ENCODE measurements at places on chromosomes 3 and 15.

- DNase-seq: no peak
Measured at GRCh38 chr3:160553827-160554226, 11.5 kb downstream of the KPNA4 start.

- DNase-seq: no peak
Measured at GRCh38 chr15:39887211-39887610, 32.9 kb downstream of the GPR176 start.

GRCh38 chr3:185813691-185814215 lies 11.1 kb downstream of the IGF2BP2 start:
- peak; percentile 77 for DNase-seq

DNA sequence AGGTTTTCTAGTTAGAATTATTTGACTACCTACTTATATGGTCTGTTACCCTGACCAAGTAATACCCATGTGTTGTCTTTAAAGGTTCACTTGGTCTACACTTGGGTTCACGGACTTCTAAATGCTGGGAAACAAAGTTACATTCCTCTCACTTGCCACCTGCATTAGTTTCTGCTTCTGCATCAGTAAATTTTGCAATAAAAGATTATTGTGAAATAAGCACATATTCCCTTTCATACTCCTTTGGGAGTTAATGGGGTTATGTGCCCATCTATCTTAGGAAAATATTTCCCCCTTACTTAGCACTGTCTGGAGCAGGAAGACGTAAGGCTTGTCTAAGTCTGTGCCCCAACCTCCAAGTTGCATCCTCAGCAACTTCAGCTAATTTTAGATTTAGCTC lies 160.7 kb downstream of the FRMD5 start:
- no peak for DNase-seq

DNA sequence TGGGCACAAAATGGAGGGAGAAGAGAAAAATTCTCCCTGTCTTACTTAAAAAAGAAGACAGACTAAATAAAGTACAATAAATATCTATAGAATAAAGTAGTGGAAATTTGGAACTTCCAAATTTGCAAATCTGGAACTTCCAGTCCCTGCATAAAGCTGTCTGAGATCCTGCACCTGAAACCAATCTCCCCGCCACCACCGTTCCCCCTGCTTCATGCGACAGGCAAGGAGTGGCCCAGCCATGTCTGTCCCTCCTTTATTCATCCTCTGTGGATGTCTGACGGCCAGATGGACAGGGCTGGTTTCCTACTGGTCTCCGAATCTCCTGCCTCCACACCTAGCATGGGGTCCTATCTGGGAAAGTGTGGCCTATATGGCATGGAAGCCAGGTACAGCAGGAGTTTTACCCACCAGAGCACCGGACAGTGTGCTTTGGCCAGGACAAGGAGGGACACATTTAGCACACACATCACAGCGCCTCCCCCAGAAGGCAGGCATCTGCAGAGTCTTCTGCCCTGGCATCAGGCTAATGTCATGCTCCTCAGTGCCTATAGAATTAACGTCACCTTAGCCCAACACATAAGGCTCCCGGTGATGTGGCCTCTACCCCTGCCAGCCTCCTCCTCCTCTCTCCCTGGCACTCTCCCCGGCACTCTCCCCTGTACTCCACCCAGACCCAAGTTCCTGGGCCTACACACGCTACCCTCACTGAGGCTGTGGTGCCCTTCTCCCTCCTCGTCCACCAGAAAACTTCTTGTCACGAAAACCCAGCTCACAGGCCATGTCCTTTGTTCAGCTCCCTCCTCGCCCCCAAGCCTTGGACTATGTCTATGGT lies 170.8 kb downstream of the XXYLT1 start:
- no peak for DNase-seq

GRCh38 chr15:48358229-48359152 lies 27.3 kb downstream of the DUT start:
- DNase-seq: peak; percentile 59

DNA sequence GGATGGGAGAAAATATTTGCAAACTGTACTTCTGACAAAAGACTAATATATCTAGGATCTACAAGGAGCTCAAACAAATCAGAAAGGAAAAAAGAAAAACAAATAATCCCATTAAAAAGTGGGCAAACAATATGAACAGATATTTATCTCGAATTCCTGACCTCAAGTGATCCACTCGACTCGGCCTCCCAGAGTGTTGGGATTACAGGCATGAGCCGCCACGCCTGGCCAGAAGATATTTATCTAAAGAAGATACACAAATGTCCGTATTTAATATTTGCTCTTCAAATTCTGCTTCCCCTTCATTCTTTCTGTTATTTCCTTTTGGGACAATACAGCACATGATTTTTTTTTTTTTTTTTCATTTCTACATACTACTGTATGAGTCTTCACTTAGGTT lies 151.7 kb upstream of the GRM7 start:
- no peak for DNase-seq

GRCh38 chr3:94928921-94929320 lies 866.1 kb downstream of the NSUN3 start:
- DNase-seq: peak; percentile 19

- peak; percentile 44 for DNase-seq
Measured at GRCh38 chr3:72186400-72186855, 401.5 kb upstream of the PROK2 start.

DNA sequence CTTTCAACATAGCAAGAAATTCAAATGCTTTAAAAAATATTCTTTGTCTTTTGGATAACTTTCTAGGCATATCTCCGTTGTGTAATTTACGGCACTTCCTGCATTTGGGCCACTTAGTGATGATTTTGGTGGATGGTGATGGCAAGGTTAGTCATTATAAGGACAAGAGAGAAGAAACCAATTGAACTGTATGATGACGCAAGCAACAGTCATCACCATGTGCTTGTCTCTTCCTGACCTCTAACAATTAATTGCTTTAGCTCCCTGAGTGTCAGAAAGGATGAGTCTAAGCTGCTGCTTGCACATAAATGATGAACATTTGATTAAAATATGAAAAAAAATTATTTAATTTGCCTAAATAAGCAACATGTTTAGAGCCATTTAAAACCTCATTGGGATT lies 11.3 kb upstream of the P2RY12 start:
- DNase-seq: no peak

DNA sequence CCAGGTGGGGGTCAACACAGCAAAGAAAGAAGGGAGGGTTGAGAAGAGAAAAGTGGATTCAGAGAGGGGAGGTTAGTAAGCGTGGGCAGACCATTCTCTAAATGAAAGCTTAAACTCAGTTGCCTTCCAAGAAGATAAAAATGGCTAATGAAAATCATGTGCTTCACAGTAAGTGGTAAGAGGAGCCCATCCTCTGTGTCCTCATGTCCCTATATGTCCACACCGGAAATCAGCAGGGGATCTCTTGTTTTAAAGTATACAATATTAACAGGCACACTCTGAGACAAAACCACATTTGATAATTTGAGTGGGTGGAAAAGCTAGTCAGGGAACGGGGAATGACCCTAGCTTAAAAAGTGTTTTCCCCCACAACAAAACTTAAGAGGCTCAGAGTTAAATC lies 4.4 kb upstream of the FOXP1 start:
- DNase-seq: no peak

- peak; percentile 42 for DNase-seq
Measured at GRCh38 chr15:58731756-58732535, 17.6 kb downstream of the ADAM10 start.

DNA sequence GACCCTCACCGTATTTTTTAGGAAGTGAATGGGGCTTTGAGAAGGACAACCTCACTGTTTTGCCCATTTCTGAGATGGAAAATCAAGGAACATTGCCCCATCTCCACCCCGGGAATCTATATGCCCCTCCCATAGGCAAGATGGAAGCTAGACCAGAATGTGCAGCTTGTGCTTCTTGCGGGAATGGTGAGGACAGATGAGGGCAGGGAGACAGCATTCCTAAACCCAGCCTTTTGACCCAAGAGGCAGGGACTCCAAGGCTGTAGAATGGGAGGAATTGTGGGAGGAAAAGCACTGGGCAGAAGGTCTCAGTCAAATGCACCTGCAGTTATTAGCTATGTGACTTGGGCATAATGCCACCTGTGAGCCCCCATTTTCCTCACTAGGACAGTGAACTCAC lies 66.9 kb downstream of the SMAD3 start:
- no peak for DNase-seq

GRCh38 chr15:72380743-72381142 lies 4.9 kb upstream of the HEXA start:
- no peak for DNase-seq

- DNase-seq: no peak
Measured at GRCh38 chr3:11477407-11477911, 166.3 kb downstream of the VGLL4 start.

DNA sequence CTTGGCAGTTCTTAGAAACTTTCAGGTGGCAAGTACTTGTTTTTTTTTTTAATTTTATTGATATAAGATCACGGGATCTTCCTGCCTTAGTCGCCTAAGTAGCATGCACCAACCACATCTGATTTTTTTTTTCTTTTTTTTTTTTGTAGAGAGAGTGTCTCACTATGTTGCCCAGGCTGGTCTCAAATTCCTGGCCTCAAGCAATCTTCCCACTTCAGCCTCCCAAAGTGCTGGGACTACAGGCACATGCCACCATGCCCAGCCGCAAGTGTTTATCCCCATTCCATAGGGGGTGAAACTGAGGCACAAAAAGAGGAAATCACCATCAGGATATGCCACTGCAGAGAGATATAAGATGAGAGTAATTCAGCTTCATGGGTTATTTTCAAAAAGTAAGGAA lies 102.9 kb downstream of the IGF2BP2 start:
- DNase-seq: no peak

DNA sequence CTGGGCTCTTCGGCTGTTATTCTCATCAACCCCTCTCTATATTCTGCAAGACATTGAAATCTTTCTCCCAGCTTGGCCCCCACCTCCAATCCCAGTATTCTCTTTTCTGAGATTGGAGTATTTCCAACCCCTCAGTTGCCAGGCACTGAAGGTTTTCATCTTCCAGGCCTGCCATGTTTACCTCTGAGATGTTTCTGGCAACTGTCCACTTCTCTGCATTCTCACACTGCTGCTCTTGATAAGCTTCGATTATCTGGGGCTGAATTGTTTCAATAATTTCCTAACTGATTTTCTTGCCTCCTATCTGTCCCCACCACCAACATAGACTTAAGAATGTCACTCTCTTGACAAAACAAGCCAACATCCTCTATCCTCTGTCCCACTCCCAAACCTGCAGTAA lies 1.4 kb upstream of the GPR156 start:
- DNase-seq: peak; percentile 56

DNA sequence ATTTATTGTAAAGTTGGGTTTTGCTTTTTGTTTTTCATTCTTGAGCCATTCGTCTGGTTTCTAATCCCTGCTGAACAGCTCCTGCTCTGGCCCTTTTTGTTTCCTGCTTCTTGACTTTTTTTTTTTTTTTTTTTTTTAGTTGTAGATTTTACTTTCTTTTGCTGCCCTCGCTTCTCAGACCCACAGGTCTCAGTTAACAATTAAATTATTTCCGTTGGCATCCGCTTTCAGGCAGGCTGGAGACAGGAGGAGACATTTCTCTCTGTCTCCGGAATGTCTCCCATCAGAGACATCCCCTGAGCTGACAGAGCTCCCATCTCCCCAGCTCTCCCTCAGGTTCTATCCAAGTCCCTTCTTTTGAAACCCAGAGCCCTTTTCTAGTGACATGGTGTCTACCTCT lies 68.6 kb downstream of the SLC6A6 start:
- no peak for DNase-seq

DNA sequence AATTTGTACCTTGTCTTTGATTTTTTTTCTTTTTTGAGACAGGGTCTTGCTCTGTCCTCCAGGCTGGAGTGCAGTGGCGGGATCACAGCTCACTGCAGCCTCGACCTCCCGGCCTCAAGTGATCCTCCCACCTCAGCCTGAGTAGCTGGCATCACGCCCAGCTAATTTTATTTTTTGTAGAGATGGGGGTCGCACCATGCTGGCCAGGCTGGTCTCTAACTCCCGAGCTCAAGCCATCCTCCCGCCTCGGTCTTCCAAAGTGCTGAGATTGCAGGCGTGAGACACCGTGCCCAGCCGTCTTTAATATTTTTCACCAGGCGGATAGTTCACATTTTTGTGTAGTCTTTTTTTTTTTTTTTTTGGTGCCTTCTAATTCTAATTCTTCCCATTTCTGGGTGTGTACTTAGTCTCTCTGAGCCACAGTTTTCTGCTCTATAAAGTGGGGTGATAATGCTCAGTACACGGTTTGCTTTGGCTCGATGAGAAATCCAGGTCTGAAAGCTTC lies 528 bp upstream of the TATDN2 start:
- DNase-seq: no peak

DNA sequence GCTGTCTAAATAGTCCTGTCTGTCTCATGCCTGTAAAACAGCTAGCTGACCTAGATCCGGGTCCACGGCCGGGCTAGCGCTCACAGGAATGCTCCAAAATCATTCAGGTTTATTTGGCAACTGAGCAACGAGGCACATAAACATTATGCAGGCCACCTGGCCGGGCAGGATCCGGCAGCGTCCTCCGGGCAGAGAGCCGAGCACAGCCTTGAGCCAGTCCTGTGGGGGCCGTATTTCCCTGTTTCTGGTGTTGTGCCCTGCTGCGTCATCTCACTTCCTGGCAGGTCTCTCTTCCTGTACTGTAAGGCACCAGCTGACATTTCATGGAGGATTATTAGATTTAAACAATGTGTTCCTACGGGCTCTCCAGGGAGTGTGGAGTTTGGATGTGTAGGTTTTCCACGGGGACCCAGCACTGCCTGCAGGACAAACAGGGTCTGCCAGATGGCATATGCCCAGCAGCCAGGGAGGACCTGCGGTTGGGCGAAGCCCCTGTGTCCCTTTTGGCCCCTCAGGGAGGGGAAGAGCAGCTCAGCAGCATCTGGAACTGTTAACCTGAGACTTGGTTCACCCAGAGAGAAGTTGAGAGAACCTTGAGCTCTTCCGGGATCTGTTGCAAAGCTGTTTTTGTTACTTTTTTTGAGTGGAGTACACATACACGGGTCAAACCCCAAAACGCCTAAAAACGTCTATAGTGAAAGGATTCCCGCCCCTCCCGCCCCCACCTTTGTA lies 16.6 kb upstream of the LRRK1 start:
- DNase-seq: no peak

DNA sequence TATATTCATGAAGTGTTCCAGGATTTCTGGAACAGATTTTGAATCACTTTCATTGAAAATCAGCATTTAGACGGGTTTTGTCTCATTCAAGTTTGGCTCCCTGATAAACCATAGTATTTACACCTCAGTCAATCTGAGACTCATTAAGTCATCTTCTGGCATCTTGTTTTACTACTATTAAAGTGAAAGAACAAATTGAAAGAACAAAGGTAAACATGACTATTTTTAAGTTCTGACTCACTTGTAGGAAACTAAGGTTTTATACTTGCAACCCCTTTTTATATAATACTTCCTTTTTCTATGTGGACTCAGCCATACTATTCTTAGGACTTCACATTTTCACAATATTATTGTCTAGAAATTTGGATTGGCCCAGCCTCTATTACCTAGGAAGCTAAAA lies 854.4 kb downstream of the SQOR start:
- DNase-seq: no peak

DNA sequence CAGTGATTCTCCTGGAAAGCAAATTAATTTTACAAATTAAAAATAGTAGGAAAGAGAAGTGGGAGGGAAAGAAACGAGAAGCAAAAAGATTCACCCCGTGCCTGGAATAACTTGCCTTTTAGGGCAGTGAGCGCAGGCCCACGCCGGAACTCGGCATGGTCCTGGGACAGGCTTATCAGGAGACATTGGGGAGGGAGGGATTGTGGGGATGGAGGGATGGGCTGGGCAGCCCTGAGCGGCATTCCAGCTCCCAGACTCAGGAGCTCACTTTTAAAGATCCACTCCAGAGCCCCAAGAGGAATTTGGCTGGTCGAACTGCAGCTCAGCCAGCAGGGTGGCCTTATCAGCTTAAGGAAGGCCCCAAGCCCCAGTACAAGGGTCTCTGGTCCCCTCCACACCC lies 117.9 kb downstream of the ADCY5 start:
- DNase-seq: no peak

Measured in hematopoietic multipotent progenitor cell treated with erythropoietin and hydrocortisone succinate and interleukin-3 and kit ligand, for 8 days (in vitro differentiated cells).